ENCODE measurements at places on chromosomes 2 and 18.

- no peak for DNase-seq
Observed at GRCh38 chr2:11697103-11697871, 27.3 kb upstream of the NTSR2 start.

GRCh38 chr2:44277541-44277940 is 2.3 kb downstream of the SLC3A1 start:
- no peak for DNase-seq

DNA sequence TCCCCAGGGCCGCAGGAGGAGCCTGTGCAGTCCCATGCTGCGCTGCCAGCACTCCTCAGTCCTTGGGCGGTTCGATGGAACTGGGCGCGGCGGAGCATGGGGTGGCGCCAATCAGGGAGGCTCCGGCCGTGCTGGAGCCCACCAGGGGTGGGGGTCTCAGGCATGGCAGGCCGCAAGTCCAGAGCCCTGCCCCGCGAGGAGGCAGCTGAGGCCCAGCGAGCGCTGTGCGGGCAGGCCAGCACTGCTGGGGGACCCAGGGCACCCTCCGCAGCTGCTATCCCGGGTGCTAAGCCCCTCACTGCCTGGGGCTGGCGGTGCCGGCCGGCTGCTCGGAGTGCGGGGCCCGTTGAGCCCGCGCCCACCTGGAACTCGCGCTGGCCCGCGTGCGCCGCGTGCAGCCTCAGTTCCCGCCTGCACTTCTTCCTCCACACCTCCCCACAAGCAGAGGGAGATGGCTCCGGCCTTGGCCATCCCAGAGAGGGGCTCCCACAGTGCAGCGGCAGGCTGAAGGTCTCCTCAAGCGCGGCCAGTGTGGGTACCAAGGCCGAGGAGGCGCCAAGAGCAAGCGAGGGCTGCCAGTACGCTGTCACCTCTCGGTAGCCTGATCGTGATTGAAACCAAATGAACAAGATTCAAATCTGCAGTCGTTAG is 22.8 kb upstream of the GALM start:
- DNase-seq = no peak

DNA sequence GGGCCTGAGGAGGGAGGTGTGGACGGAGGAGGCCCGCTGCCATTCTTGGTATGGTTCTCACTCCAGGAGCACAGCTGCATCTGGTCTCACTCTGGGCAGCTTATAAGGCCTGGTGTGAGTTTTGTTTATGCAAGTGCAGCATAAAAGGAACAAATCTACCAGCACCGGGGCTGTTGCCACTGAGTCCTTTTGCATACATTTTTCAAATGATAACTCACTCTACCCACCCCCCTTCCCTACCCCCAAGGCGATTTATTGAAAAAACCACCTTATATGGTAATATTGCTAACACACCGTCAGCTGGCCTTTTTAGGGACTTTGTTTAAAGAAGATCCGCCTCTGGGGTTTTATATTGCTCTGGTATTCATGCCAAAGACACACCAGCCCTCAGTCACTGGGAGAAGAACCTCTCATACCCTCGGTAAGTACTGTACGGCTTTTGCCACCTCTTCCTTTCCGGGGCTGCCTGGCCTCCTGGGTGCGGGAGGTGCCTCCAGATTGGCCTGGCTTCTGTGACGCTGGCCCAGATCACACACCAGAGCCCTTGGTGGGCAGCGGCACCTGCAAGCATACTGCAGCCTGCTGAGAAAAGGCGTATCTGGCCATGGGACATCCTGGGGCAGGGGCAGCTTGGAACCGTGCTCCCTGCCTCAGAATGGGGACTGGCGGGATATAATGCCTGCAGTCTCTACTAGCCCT is at the start of gene ACTG2:
Gene ACTG2, plus strand, starts transcription at position 378 of the 699 bp plus-strand sequence. CDS start 8,304 bp downstream, outside the sequence.
- no peak for DNase-seq

All from activated CD4-positive, alpha-beta T cell treated with anti-CD3 and anti-CD28 coated beads for 1 hour (primary cell).